ENCODE measurements at places on chromosomes 3 and 15. TPM values are rescaled to one million over a fixed set of nuclear protein-coding genes. Genes with fewer than 3 reads are reported as not detected.
A peak's percentile ranks its signal among the peaks of the same experiment; 100 is the strongest.

DNA sequence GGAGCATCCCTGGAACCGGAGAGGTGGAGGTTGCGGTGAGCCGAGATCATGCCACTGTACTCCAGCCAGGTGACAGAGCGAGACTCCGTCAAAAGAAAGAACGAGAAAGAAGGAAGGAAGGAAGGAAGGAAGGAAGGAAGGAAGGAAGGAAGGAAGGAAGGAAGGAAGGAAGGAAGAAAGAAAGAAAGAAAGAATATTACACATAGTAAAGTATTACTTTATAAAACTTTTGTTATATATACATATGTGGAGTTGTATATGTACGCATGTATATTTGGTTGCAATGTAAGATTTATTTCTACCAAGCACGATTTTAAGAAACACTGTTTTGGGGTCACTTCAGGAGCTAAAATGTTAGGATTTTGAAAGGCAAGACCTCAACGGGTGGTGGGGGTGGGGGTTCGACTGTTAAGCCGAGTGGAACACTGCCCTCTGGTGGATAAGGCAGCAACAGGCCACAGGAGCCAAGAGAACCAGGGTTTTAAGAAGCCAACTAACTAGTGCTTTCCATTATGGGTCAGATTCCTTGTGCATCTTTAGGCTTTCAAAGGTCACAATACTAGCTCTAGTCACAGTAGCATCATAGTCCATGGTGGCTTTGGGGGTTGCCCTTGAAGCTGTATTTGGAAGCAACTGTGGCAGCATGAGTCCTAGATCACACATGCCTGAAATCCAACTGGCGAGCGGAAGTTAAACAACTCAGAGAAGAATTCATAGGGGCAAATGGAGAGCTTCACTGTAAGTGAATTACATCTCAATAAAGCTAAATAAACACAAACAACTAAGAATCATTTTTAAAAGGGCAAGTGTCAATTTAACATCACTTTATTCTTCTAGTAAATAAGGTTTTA lies 22.5 kb downstream of the GLB1 start:
- peak; percentile 93 for DNase-seq

- DNase-seq: no peak
Observed at GRCh38 chr3:31079689-31080088, 185.2 kb upstream of the GADL1 start.

DNA sequence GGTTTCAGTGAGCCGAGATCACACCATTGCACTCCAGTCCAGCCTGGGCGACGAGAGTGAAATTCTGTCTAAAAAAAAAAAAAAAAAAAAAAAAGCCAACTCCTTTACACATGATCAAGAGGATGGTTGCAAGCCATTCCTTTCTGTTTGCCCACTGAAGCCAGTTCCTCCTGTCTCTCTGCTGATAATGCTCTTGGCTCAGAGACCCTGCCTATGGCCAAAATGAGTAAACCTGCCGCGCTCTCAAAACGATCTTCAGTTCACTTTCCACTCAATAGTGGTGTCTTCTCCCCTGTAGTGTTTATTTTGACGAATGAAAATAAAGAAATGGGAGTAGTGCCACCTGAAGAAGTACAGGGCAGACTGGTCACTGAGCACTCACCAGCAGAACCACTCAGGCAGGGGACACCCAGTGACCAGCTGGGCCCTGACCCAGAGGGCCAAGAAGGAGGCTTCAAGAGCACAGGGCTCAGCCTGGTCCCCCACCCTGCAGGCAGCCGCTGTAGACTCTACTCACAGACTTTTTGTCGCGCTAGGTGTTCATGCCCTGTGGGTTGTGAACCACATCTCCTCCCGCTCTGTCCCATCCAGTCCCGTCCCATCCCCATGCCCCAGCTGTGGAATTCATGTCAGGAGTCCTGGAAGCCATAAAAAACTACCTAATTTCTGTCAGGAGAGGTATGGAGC lies 23.6 kb downstream of the GRAMD2A start:
- no peak for DNase-seq

DNA sequence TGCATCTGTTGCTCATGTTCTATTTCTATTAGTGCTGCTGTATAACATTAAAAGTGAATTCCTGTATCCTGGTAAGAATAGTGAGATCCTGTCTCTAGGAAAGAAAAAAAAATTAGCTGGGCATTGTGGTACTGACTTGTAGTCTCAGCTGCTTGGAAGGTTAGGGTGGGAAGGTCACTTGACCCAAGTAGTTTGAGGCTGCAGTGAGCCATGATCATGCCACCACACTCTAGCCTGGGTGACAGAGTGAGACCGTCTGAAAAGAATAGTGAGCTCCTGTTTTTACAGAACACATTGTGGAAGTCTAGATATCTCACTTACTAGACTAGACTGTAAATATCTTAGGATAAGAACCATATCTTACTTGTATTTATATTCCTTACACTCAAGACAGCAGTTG lies 4.6 kb downstream of the ATP11B start:
- DNase-seq: no peak

DNA sequence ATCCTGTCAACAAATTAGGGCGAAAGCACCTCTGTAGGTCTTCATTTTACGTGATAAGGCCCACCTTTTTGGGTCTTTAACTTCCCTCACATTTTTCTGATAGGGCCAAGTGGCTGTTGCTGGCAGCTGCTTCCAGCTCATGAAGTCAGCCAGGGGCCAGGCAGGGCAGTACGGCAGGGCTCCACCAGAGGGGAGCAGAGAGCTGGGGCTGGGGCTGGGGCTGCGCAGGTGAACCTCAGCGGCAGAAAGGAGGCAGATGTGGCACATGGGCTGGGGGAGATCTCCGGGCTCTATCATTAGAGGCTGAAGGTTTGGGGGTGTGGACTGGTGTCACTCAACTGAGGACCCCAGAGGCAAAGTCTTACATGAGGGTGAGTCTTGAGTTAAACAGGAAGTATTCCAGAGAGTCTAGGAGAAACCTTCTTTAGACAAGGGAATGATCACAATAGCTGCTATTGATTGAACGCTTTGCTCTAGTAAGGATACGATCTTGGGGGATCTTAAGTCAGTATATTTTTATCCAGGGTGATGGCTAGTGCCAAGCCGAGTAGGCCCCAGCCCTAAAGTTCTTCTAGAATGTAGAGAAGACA lies 62.8 kb upstream of the MEX3B start:
- DNase-seq: peak; percentile 80

- no peak for DNase-seq
Observed at GRCh38 chr3:11331101-11331500, 58.9 kb downstream of the ATG7 start.

- no peak for DNase-seq
Observed at GRCh38 chr15:63598473-63599400, 1.6 kb downstream of the FBXL22 start.

DNA sequence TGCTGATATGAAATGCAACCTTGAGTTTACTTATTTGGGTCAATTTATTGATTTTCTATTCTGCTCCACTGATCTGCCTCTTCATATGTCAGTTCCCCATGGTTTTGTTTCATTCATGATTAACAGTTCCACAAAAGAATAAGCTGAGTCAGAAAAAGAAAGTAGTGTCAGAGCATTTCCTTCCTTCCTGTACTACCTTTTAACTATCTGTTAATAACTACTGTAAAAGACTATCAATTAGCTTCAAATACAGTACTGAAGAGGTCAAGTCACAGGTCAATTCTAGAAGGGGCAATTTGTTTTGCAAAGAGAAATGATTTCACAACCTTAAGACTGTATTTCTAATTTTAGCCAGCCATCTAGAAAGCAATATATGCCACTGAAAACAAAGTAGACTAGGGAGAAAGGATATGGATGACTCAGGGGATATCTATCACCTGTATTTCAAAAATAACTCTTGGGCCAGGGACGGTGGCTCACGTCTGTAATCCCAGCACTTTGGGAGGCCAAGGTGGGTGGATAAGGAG lies 129.5 kb downstream of the TFDP2 start:
- DNase-seq: no peak

DNA sequence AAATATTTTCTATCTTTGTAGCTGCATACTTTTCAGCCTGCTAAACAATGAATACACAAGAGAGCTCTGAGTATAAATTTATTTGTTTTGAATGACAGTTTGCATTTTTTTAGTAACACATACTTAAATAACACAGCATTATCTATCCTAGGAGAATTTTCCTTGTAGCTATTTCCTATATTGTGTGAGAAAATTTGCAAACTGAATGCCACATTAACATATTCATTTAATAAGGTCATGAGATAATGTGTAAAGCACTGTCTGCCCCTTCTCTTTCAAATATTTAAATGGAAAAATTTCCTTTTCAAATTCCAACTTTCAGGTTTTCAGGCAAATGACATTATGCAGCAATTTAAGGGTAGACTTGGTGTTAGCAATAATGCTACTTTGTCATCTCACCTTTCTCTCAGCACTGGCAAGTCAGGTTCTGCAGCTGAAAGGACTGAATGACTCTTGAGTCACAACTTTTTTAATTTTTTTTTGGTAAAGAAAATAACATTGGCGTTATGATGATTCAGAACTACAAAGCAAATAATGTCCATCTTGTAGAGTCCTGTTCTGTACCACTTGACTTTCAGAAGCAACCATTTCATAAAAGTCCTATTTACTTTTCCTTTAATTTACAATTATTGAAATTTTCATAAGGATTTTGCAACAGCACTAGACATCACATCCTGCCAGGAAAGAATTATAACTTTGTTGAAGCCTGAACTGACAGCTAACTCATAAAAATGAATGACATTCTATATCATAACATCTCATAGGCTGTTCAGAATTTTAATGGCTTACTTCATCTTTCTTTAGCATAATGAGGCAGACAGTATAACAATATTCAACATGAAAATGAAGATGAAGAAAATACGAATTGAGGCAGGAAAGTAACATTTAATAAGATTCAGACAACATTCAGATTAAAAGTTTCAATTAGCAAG lies 681.6 kb upstream of the SEMA6D start:
- no peak for DNase-seq

The ZMYND10 gene
- 0.84 TPM for polyA plus RNA-seq

The CHRFAM7A gene
- polyA plus RNA-seq: 6.6 TPM

The ABI3BP gene
- 1.8 TPM for polyA plus RNA-seq

The SCAANT1 gene
- polyA plus RNA-seq: not detected

The WDR72 gene
- 12.3 TPM for polyA plus RNA-seq

Measured in A549 (cell line).